ENCODE measurements at places on chromosomes 1 and 21.

DNA sequence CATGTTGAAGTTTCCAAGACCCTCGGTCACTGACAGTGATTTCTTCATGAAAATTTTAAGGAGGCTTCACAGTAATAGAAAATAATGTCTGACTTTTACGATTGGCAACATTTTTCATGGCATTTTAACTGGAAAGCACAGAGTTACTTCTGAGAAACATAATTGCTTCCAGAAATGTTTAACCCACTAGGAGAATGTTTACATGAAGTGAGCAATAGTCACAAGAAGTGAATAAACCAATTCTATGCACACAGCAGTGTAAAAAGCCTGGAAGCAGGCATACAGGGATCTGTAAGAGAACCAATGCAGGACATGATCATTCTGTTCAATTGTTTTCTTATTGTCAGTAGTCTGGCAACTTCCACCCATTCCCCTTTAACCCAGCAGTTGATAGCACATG, 316.2 kb upstream of the CXADR start:
- DNase-seq: no peak

GRCh38 chr1:240553351-240553750, 58.6 kb downstream of the GREM2 start:
- no peak for DNase-seq

DNA sequence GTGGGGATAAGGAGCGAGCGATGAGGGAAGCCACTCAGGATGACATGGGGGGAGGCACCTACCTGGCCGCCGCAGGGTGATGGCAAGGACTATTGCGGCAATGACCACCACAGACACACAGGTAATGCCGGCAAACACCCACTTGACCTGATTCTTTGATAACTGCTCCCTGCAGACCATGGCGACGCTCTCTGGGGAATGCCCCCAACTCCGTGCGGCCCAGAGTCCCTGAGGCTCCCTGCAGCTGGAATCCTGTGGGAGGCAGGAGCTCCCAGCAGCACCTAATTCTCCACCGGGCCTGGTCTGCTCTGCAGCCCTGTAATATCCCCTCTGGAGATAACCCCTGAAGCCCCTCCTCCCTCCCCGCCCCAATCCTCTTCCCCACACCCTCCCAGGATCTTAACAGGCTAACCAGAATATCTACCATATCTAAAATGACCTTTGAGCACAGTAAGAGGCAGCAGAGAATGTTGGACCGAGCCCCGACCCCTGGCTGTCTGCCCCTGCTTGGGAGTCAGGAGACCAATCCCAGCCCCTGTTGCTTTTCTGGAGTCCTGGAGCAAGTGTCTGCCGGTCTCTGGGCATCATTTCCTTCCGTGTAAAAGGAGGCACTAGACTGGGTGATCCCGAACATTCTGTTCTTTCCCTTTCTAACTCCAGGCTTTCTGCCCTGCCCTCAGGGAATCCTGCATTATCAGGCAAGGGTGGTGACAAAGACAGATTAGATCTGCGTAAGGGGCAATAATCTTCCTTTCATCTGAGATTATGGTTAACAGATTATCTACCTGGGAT, at the start of gene FAM151A:
Gene FAM151A (minus strand): TSS at position 310 of the 792 bp plus-strand sequence. CDS start 130 bp downstream, at position 180.
- no peak for DNase-seq

- DNase-seq: no peak
Measured at GRCh38 chr21:41979751-41980369, 26.0 kb upstream of the C2CD2 start.

Data from stimulated activated CD4-positive, alpha-beta T cell treated with anti-CD3 and anti-CD28 coated beads, Interleukin-4, amount 100 ng/mL, for 4 hours (primary cell).